ENCODE measurements at places on chromosomes 2 and 18.

GRCh38 chr2:80420530-80421208 lies 116.1 kb upstream of the LRRTM1 start:
- DNase-seq, result no peak

- no peak for DNase-seq
Observed at GRCh38 chr2:205198140-205198525, 484.2 kb upstream of the NRP2 start.

- DNase-seq, result no peak
Observed at GRCh38 chr18:78213361-78213994, 766.1 kb upstream of the SALL3 start.

GRCh38 chr2:43220229-43220751 lies 6.1 kb downstream of the ZFP36L2 start:
- DNase-seq, result no peak

GRCh38 chr18:9734189-9734588 lies 26.1 kb downstream of the RAB31 start:
- DNase-seq, result no peak

- no peak for DNase-seq
Observed at GRCh38 chr2:134386310-134386709, 132.4 kb downstream of the MGAT5 start.

DNA sequence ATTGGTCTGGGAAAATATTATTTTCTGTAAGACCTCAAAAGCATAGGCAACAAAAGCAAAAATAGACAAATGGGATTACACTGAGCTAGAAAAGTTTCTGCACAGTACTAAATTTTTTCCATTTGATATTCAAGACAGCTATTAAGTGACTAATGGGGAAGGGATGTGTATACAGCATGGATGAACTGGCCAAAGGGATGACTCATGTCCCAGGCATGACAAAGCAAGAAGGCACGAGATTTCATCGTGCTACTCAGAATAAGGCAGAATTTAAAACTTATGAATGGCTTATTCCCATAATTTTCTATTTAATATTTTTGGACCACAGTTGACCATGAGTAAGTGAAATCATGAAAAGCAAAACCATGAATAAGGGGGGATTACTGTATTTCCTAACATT lies 1250.1 kb upstream of the GYPC start:
- DNase-seq, result no peak

GRCh38 chr2:11228692-11229091 lies 73.4 kb downstream of the SLC66A3 start:
- no peak for DNase-seq

GRCh38 chr2:149261692-149262091 lies 68.7 kb upstream of the LYPD6 start:
- DNase-seq, result no peak

GRCh38 chr2:67760995-67761394 lies 301.8 kb downstream of the C1D start:
- DNase-seq, result no peak

- no peak for DNase-seq
Observed at GRCh38 chr2:136344339-136344738, 226.4 kb upstream of the CXCR4 start.

- DNase-seq, result peak; percentile 28
Observed at GRCh38 chr2:207530160-207531031, 634 bp downstream of the CREB1 start.

- no peak for DNase-seq
Observed at GRCh38 chr2:189402932-189403331, 38.3 kb upstream of the WDR75 start.

DNA sequence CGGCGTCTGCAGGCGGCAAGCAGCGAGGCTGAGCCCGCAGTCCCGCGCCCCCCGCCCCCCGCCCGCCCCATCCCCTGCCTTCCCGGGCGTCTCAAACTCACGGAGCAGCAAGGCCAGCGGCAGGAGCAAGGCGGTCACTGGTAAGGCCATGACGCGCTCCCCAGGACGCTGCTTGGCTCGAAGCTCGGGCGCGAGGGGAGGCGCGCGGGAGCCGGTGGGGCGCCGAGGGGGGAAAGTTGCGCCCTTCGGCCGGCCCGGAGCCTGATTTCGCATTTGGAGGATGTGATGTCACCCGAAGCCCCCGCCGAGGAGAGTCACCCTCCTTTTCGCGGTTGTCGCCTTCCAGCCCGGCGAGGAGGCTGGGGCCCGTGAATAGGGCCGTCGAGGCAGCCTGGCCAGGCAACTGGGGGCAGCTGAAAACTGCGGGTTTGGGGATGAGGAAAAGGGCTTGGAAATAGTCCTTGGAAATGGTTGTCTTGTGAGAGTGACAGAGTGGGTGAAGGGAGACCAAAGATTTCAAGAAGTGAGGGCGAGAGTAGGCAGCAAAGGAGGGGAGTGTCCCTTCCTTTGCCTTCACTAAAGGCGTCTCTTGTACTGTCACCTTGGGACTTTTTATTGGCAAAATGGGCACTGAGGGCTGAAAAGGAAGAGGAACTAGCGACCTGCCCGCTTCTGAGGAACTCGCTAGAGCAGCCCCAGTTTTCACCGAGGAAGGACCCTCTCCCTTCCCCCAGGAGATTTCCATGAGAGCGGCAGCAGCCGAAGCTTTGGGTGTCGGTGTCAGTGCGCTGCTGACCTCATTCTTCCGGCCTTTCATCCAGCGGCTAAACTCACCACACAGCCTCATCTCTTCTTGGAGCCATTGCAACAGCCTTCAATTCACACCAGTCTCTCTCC lies at the start of gene CD8A:
CD8A (minus strand) TSS at position 238 of the 897 bp plus-strand sequence; CDS start at position 150, 88 bp downstream.
- DNase-seq, result no peak

DNA sequence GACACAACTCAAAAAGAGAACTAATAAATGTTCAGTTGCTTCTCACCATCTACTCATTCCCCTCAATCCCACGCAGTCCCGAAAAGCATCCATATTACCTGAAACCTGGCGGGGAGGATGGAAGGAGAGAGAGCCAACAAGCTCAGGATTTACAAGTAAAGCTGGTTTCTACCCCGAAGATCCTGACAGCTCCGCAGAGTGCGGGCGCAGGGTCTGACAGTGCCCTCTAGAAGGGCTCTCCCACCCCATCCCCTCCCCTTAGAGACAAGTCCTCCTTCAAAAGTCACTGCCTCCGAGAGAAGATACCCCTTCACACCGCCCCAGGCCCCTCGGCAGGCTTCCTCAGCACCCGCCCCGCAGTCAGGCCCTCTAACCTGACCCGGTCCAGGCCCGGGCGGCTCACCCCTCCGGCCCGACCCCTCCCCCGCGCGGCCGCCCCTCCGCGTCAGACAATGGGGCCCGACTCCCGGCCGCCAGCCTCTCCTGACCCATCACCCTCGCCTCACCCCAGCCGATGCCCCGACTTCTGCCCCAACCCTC lies 550 bp downstream of the RAB1A start:
- DNase-seq, result no peak

- peak; percentile 59 for DNase-seq
Observed at GRCh38 chr2:228689053-228689452, 507.6 kb upstream of the SPHKAP start.

DNA sequence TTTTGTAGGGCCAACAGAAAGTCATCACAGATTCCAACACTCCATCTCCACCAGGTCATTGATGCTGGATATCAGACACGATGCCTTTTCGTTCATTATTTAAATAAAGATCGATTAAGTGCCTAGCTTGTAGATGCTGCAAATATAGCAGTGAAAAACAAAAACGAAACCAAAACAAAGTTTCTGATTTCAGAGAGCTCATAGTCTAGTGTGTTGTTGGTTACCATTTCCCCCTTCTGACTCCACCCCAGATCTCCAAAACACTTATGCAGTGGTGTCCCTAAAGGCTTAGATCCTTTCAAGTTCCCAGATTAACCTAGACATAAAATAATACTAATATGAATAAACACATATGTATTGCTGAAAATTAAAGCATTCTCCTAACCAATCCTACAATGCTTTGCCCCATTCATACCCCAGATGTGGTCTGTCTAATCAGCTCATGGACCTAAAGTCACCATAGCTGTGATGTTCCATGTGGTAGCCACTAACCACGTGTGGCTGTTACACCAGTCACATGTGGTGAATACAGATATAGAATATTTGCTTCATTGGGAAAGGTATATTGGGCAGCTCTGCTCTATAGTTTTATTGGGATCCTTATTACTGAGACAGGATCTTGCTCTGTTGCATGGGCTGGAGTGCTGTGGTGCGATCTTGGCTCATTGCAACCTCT lies 787.2 kb downstream of the TDRD15 start:
- DNase-seq, result no peak

Data from NCI-H345 (cell line).